Stimulated activated CD8-positive, alpha-beta memory T cell treated with anti-CD3 and anti-CD28 coated beads, Interleukin-12 subunit alpha, Interleukin-12 subunit beta, amount 100 ng/mL, for 1 hour (primary cell): ENCODE measurements at places on chromosomes 1 and 21.

- no peak for DNase-seq
Observed at GRCh38 chr1:3016641-3017439, 4.4 kb upstream of the ACTRT2 start.

DNA sequence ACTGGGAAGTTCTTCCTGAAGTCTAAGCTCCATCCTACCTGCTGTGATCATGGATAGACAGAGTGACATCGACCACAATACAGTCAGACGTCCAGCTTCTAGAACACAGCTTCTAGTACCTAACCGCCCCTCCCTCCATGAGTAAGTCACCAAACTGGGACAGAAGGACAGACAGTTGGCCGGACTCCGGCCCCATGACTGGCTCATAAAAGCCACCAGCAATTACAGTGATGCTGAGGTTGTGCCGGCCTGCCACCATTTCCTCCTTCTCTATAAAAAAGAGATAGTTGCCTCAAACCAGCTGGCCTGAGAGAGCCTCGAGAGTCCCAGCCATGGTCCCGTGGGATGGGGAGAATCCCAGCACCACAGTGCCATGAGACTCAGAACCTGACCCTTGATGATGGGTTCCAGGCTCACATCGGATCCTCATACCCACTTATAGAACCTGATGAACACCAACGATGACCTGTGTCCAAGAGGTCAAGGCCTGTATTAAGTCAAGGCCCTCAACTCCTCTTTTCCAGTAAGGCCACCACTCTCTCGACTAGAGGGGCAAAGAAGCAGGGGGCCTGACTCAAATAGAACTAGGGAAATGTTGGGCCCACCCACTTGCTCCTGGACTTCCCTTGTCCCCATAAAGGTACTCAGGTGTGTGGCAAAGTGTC is 3.4 kb downstream of the MEF2D start:
- DNase-seq = no peak

GRCh38 chr1:55047611-55048010 is 8.3 kb downstream of the PCSK9 start:
- DNase-seq = no peak

DNA sequence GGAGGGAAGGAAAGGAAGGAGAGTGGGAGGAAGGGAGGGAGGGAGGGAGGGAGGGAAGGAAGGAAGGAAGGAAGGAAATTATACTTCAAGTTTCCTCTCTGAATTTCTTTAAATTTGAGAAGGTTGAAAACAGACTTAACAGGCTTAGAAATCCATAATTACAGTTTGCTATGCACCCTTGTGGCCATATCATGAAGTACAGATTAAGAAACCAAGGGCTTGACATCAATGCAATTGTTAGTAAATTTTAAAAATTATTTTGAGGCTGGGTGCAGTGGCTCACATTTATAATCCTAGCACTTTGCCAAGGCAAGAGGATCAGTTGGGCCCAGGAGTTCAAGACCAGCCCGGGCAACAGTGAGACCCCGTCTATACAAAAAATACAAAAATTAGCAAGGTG is 14.4 kb downstream of the ANP32E start:
- no peak for DNase-seq

- DNase-seq = no peak
Observed at GRCh38 chr1:21674957-21675356, 5.8 kb upstream of the RAP1GAP start.

DNA sequence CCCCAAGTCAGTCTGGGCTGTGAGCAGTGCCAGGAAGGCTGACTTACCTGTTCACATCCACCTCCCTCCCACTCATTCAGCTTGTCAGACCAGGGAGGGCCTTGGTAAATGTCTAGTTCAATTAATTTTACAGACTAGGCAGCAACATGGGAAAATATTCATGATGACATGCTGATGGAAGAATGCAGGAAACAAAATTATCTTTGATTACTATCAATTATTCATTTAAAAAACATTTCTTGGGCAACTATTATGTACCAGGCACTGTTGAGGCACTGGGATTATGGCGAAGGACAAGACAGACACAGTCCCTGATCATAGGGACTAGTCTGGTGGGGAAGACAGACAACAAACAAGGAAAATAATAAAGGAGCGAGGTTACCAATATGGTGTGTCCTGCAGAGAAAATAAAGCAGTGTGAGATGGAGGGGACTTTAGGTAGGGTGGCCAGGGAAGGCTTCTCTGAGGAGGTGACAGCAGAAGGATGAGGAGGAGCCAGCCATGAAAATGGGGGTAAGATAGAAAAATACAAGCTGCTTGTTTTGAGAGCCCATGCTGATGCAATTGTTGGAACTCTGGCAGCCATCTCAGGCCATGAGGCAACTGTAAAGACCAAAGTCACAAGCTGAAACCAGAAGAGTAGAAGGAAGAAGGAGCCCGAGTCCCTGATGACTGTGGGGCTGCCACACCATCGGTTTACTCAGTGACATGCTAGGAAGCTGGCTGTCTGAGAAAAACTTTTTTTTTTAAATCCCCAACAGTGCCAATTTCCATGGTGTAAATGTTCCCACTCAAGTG is 14.0 kb downstream of the TRIM62 start:
- DNase-seq = no peak

DNA sequence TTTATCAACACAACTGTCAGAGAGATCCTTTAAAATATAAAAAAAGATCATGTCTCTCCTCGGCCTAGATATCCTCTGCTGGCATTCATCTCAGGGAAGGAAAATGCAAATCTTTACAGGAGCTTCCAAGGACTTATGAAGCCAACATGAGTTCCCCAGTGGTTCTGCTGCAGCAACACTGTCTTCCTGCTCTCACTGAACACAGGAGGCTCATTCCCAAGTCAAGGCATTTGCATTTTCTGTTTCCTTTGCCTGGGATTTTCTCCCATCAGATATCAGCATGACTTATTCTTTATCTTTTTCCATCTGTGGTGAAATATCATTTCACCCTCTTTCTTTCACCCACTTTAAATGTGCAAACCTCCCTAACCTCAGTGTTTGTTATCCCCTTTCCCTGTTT is 513.8 kb upstream of the ZP4 start:
- no peak for DNase-seq

GRCh38 chr1:15605398-15606383 is 11.6 kb upstream of the DDI2 start:
- DNase-seq = no peak
